Stimulated activated CD4-positive, alpha-beta T cell treated with anti-CD3 and anti-CD28 coated beads, Interleukin-4, amount 100 ng/mL, for 24 hours (primary cell): ENCODE measurements at places on chromosomes 2 and 18.

DNA sequence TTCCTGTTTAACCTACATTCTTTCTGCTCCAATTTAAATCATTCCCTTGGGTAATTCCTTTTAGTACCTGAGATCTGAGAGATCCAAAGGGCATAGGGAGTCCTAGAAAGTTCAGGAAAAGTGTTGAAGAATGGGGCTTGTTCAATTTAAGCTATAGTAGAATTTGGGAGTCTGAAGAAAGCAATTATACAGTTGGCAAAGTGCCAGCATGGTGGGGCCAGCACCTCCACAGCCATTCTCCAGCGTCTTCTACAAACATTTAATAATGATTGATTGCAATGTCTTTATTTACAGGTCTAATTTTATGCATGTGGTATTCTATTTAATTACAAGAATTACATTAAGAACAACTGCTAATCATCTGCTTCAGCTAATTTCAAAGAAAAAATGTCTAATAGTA is 957.7 kb upstream of the GYPC start:
- no peak for DNase-seq

- DNase-seq, result no peak
Measured at GRCh38 chr2:29207352-29208148, 92.3 kb downstream of the CLIP4 start.

DNA sequence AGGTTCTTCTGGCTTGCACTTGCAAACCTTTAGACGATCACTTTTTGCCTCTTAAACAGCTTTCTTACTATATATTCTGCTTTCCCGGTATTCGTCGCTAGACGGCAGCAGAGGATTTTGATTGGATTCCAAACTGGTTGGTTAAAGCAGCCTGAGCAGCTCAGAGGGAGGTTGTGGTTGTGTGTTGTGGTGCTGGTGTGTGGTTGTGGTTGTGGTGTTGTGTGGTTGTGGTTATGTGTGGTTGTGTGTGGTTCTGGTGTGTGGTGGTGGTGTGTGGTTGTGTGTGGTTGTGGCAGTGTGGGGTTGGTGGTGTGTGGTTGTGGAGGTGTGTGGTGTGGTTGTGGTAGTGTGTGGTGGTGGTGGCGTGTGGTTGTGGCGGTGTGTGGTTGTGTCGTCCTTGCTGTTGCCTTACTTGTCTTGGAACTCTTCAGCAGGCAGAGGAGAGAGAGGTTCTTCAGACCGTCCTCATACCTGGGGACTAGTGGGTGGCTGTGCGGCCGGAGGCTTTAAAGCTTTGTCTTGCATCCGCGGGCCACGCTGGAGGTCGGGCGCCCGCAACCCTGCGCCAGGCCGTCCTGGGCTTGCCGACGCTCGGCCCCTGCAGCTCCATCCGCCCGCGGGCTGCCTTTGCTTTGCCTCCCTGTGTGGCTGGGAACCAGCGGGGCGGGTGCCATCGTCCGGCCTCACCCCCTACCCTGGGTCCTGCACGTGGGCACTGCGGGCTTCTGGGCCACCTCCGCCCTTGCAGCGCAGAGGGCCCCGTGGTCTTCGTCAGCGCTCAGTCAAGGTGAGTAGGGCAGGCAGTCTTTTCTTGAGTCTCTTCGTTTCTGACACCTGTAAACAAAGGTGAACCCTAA is 190.8 kb downstream of the ARHGAP28 start:
- DNase-seq, result no peak

- no peak for DNase-seq
Measured at GRCh38 chr18:11760498-11761167, 71.6 kb downstream of the GNAL start.

- no peak for DNase-seq
Measured at GRCh38 chr2:62147610-62148301, 48.2 kb upstream of the B3GNT2 start.

- DNase-seq, result no peak
Measured at GRCh38 chr2:168434146-168434545, 21.9 kb upstream of the CERS6 start.

- DNase-seq, result no peak
Measured at GRCh38 chr2:121862286-121862685, 106.8 kb downstream of the TSN start.
